ENCODE measurements at places on chromosomes 2 and 18.

DNA sequence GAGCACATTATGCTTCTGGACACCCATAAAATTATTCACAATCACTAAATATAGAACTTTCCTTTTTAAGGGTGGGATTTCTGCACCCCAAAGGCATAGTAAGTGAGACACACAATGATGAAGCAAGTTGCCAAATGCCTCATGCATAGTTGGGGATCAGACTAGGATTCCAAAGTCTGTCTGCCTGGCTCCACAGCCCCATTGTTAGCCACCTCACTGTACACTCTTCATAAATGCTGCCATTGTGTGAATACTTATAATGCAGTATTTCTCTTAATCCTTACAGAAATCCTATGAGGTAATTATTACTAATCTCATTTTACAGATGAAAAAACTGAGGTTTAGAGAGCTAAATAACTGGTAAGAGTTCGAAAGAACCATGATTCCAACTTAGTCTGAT, 738.6 kb downstream of the ERBB4 start:
- no peak for DNase-seq

DNA sequence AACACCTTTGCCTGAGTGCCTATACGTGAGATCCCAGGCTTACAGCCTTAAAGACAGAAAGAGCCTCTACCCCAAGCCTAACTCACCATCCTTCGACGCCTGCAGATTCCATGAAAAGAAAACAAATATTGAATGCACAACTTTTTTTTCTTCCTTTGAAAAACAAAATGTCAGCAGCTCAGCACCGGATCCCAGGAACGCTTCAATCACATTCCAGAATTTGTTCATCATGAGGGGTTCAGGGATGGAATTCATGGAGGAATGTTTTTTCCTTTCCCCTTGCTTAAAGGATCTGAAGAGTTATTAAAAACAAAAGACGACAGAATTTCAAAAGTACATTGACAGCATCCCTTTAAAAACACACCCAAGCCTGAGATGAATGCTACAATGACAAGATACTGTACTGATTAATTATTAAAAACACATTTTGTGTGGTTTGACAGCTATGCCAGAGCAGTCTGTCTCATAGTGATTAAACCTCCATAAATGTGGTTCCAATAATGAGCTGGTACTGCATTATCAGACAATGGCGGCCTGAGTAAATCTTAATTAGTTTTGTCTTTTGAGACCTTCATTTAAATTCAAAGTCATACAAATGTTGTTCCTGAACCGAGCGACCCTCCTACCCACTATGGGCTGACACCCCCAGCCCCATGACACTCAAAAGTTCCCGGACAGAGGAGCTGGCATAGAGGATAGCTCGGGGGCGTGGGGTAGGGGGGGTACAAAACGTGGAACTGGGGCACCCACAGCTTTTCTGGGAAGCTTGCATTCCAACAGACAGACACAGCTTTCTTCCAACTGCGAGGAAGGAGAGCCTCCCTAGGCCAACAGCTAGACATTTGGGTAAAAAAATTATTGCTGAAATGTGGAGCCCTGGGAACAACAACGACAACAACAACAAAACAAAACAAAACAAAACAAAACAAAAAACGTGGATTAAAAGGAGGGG, 227.5 kb downstream of the TTC32 start:
- no peak for DNase-seq

DNA sequence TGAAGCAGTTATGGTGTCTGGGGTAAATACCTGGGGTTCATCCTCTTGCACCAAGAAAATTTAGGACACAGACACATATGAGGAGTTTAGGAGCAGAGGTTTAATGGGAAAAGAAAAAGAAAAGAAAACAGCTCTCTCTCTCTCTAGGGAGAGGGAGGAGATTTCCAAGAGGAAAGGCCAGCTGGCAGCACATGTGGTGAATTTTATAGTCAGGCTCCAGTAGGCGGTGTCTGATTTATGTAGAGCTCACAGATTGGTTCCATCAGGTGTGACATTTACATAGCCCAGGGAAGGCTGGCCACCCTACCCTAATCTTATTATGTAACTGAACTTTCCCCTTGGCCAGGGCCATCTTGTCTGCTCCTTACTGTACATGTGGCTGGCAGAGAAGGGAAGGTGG, 297.5 kb upstream of the RGPD4 start:
- no peak for DNase-seq

- DNase-seq = no peak
These were observed 52.6 kb downstream of the CXCR4 start for GRCh38 chr2:136065384-136065783.

DNA sequence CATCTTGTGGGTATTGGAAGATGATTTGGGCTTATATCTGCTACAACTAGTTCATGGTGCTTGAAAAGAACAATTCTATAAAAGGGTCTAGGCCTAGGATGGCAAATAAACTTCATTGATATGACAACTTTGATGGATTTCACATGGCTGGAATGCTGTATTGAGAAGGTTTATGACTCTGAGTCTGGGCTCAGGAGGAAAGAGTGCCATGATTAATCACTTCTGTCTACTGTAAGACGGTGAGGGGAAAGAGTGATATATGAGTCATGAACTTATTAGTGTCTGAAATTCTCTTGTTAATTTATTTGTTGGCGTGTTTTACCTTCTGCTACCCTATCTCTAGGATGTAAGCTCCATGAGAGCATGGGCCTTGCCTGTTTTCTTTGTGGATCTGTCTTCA, 17.0 kb upstream of the ADCYAP1 start:
- DNase-seq = no peak

DNA sequence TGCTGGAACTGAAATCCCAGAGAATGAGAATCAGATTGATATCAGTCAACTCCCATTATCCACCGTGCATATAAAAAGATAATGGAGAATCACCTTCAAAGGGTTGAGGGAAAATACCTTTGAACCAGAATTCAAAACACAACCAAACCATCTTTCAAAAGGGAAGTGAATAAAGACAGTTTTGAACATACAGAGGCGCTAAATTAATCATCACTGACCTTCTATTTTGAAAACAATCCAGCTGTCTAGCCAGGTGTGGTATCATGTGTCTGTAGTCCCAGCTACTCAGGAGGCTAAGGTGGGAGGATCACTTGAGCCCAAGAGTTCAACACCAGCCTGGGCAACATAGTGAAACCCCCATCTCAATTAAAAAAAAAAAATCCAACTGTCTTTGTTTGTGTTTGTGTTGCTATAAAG, 63.6 kb downstream of the TRABD2A start:
- no peak for DNase-seq

- DNase-seq = no peak
These were observed 692.9 kb downstream of the SLC4A3 start for GRCh38 chr2:220320326-220320725.

DNA sequence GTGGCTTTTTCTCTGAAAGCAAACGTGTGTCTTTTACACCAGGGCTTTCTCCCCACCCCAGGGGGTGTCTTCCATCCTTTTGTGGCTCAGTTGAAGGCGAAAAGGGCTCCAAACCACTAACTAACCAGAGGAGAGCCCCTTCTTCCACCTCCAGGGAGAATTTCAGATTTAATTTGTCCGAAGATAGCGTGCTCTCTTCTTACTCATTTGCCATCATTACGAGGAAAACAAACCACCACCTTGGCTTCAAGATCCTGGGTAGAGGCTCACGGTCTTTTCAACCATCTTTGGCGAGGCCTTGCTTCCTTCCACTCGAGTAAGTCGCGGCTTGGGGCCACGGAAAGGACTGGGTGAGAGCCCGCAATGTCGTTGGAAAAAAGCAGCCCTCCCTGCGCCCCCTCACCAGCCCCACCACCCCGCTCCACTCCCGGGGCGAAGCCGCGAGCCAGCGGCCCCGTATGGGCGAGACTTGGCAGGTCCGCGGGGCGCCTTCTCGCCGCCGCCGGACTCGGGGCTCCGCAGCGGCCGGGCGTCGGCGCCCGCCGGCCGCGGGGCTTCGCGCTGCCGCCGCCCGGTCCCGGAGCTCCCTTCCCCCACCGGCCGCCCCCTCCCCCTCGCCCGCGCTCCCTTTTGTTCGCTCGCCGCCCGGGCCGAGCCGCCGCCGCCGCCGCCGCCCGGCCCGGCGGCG, 1.7 kb upstream of the ZNF532 start:
- DNase-seq = no peak

DNA sequence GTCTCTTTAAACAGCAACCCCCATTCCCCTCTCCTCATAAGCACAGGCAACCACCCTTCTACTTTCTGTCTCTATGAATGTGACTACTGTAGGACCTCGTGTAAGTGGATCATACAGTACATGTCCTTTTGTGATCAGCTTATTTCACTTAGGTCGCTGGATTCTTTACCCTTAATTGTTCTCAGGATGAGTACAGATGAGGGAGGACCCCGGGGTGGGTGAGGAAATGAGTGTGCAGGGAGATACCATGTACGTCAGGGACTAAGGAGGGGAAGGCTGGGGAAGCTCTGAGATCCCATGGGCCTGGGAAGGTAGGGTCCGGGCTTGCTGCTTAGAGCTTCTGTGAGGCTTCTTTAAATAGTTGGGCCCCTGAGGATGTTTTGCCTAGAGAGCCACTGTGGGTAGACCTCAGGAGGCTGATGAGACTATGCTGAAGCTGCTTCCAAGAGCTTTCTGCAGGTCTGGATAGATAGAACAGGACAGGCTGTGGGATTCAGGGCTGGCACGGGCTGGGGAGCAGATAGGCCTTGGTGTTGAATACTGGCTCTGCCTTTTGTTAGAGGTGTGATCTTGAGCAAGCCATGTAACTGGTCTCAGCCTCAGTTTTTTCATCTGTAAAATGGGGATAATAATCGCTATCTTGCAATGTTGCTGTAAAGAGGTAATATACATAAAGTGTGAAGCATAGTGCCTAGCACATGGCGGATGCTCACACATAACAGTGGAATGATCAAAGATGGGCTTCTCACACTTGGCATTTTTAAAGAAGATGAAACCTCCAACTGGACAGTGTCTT, 155.3 kb downstream of the PRKCE start:
- DNase-seq = no peak

DNA sequence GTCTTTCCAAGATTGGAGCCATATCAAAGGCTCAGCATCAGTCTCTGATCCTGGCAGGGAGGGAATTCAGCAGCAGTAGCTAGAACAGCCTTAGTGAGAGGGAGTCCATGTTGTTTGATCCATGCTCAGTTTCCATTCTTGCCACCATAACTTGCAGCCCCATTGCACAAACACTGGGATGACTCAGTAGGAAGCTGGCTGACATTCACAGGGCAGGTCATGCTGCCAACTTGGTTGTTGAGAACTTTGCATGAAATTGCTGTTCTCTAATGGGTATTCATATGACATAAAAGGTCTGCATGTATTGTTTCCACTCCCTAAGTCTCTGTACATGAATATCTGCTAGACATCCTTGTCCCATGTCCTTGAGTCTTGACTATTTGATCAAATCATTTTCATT, 29.9 kb upstream of the STAT4 start:
- no peak for DNase-seq

GRCh38 chr18:10495936-10496335, 29.9 kb upstream of the NAPG start:
- DNase-seq = no peak

DNA sequence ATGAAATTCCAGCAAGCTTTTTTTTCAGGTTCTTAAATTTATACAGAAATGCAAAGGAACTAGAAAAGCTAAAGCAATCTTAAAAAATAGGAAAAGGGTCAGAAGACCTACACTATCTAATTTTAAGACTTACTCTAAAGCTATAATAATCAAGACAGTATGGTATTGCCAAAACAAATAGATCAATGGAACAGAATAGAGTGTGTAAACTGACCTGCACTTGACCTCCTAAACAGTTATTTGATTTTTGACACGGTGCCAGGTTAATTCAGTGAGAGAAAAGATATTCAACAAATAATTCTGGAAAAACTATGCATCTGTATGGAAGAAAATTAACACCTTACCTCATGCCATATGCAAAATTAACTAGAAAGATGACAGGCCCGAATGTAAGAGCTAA, 73.6 kb downstream of the OLA1 start:
- DNase-seq = no peak

GRCh38 chr18:30971338-30971956, 71.1 kb downstream of the DSC3 start:
- DNase-seq = peak; percentile 18

DNA sequence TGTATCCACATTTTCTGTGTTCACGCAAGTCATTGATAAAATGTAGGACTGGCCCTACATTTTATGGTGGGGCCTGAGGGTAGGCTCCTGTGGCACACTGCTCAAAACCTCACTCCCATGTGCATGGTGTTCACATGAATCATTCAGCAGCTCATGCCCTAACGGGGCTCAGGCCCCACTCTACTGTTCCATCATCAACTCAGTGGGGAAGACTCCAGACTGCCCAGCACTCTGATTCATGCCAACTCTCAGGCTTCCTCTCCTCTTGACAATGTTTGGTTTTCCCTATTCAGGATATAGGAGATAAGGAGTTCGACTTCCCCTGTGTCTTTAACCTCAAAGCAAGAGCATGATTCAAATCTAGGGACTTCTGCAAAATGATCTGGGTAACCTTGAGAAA, 92.0 kb upstream of the BOD1L2 start:
- no peak for DNase-seq

DNA sequence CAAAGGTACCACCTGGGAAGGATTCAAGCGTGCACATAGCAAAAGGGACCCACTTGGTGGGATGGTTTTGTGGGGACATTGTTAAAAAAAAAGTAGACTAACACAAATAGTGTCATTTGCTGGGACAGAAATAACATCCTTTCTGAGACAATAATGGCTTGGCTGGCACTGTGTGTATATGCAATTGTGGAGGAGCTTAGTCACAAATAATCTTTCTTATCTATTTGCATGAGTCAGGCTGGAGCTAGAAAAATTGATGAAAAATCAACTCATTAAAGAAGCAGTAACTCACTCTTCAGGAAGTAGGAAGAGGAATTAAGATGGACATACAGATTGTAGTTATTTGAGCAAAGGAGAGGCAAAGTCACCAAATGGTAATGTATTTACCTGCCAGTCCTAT, 29.5 kb upstream of the ITGB6 start:
- no peak for DNase-seq

DNA sequence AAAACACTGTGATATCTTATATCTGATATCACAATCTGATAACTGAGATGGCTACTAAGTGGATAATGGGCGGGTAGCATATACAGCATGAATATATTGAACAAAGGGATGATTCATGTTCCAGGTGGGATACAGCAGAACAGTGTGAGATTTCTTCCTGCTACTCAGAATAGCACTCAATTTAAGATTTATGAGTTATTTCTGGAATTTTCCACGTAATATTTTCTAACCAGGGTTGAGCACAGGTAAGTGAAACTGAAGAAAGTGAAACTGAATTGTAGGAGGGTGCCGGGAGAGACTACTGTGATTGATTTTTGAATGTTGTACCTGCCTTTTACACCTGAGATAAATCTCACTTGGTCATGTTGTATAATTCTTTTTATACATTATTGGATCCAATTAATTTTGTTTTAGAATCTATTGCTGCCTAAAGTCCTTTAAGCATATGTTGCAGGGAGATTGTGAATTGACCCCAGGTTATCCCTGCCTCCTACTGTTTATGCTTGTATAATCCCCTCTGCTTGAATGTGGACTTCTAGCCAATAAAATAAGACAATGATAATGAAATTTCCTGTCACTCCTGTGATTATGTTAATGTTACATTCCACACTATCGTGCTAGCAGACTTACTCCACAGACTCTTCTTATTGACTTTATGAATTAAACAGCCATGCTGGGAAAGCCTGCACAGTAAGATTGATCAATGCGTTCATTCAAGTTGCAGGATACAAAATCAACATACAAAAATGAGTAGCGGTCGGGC, 67.6 kb upstream of the RBBP8 start:
- no peak for DNase-seq

Measured in MV-4-11 (cell line).